NCI-H2029 treated with DMSO at 0.1 percent for 48 hours (cell line): ENCODE measurements at places on chromosomes 3 and 15.

DNA sequence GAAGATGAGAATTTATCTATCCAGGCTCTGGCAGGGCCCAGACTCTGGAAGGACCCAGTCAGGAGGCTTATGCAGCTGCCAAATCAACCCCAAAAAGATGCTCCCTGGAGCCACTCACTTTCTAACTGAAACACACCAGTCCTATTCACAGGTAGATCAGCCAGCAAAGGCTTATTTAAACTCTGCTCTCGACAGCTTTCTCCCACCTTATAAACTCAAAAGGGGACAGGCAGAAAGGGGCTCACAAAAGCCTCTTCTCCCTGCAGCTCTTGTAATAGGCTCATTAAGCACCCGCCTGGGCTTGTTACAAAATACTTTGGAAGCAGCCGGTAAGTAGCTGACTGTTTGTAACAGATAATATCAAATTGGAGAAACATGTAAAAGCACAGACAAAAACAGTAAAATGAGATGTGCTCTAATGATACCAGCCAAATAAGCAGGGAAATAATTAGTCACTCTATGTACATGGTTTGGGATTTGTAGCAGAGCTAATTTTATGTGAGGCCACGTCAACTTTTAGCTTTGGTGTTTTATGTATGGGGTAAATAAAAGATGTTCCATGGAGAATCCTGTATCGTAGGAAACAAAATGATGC lies 213.8 kb downstream of the NR2F2 start:
- no peak for DNase-seq

GRCh38 chr3:192409838-192410683 lies 317.3 kb downstream of the FGF12 start:
- no peak for DNase-seq

- no peak for DNase-seq
Observed at GRCh38 chr3:140854961-140855360, 86.7 kb upstream of the SLC25A36 start.

GRCh38 chr3:93981649-93982048 lies 1.7 kb downstream of the ARL13B start:
- DNase-seq = no peak

- DNase-seq = no peak
Observed at GRCh38 chr15:56492791-56493555, 28.0 kb upstream of the MNS1 start.

GRCh38 chr15:94206463-94207167 lies 24.7 kb upstream of the MCTP2 start:
- no peak for DNase-seq

DNA sequence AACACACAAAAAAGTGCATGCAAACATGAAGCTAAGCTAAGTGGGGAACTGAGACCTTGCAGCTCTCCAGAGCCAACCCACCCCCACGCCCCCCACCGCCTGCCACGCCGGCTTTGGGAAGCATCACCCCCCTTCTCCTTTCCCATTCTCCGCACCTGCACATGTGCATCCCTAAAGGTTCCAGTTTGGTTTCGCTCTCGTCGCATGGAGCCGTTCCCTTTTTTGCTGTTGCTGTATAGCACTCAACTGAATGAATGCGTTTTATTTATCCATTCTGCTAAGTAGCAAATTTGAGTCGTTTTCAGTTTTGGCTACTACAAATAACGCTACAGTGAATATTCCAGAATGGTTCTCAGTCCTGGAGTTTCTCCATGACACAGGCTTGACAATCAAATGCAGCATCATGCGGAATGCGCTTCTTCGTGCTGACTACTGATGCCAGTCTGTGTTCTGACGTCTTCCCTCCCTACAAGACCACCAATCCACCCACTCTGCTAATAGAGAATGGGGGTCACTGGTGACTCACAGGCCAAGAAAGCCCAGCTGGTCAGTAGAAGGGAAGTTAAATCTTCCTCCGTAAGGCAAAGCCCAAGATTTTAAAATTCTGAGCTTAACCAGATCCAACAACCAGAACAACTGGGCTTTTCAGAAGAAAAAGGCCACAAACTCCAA lies 115.3 kb downstream of the XXYLT1 start:
- DNase-seq = no peak

- no peak for DNase-seq
Observed at GRCh38 chr15:63258658-63259057, 18.7 kb upstream of the APH1B start.

DNA sequence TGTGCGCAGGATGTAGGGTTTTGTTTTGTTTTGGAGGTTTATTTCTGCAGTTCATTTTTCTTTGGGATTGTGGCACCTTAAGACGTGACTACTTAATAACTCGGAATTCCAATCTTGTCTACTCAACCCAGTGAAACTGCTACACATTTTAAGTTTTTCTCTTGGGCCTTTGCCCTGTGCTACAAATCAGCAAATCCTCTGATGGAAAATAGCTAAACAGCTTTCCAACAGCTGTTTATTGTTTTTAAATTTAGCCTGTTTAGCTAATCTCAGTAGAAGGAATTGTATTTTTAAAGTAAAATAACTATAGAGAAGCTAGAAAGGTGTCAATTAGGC lies 48.4 kb downstream of the OPA1 start:
- no peak for DNase-seq

DNA sequence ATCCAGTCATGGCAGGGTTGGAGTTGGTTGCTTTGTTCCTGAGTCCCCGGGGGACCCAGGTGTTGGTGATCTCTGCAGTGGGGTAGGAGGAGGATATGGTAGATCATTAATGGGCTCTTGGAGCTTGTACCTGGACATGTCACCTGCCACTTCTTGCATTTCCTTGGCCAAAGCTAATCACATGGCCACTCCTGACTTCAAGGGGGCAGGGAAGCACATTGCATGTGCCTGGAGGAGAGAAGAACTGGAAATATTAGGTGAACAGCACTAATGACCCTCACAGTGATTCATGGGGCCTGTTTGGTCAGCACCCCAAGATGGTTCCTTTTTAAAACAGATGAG lies 87.1 kb upstream of the MYZAP start:
- no peak for DNase-seq

DNA sequence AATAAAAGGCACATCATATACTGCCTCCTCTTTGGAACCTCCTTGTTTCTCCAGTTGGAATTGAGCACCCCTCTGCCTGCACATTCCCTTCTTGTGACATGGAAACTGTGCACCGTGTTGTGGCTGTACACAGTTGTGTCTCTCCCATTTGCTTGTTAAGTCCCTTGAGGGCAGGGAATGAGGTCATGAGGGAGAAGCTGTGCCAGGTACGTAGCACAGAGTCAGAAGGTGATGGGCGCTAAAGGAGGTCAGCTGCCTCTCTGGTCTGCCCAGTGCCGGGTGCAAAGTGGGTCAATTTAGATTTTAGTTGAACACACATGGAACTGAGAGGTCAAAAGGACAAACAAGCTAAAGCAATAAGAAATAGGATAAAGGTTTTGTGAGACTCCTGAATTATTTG lies 124.4 kb downstream of the FAM43A start:
- no peak for DNase-seq

GRCh38 chr3:105139881-105140560 lies 226.7 kb upstream of the ALCAM start:
- DNase-seq = no peak

- no peak for DNase-seq
Observed at GRCh38 chr3:144270100-144270499, 298.5 kb downstream of the DIPK2A start.

GRCh38 chr3:45560281-45560971 lies 34.1 kb upstream of the LIMD1 start:
- no peak for DNase-seq

DNA sequence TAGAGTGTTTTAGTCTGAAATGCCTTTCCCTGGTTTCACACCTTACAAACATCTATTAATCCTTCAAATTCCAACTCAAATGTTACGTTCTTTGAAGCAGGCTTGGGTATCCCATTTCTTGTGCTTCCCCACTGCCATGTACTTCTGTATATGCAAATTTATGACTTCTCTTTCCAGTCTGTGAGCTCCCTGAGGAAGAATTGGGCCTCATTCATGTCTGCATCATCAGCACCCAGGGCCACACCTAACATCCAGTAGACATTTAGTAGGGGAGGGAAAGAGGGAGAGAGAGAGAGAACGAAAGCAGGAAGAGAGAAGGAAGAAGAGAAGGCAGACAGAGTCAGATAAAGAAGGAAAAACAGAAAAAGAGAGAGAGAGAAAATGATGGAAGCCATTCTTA lies 53.3 kb upstream of the KY start:
- DNase-seq = no peak

DNA sequence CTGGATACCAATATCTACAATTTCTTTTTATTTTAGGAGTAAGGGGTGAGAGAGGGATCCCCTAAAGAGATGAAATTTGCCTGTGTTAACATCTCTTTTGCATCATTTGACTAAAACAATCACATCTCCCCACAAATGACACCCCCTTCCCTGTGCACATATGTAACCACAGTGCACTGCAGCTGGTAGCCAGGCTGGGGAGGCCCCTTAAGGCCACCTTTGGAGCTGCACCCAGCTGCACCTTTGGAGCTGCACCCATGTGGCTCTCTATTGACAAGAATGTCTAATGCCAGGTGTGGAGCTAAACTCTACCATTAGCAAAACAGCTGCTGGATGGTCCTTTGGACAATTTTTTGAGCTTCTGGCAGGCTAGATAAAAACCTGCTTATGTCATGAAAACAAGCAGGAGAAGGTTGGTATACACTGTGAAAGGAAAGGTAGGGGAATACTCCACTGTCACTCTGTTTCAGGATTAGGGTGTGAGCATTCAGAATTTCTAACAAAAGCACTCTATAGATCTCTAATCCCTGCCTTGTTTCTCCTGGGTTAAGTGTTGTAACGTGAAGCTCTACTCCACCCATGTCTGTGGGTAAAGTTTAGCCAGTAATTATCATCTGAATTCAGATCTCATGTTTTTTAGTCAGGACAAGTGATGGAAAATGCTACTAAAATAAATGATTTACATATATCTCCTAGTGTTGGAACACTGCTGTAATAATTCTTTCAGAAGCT lies 52.1 kb downstream of the TFG start:
- DNase-seq = no peak

GRCh38 chr3:23601091-23601822 lies 204.5 kb upstream of the UBE2E1 start:
- DNase-seq = no peak

- no peak for DNase-seq
Observed at GRCh38 chr3:14560110-14560509, 20.0 kb upstream of the GRIP2 start.

DNA sequence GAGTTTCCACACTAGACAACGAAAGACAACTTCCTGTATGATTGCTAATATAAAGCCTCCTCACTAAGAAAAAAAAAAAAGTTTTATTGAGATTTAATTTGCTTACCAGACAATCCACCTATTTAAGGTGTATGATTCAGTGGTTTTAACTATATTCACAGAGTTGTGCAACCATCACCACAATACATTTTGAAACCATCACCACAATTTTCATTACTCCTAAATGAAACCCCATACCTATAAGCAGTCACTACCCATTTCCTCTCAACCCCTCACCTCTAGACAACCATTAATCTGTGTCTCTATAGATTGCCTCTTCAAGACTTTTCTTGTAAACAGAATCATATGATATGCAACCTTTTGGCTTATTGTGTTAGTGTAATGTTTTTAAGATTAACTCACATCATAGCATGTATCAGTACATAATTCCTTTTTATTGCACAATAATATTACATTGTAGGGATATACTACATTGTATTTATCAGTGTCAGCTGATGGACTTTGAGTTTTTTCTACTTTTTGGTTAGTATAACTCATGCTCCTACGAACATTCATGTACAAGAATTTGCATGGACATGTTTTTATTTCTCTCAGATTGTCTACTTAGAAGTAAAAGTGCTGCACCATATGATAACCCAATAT lies 339.7 kb downstream of the NLGN1 start:
- no peak for DNase-seq

DNA sequence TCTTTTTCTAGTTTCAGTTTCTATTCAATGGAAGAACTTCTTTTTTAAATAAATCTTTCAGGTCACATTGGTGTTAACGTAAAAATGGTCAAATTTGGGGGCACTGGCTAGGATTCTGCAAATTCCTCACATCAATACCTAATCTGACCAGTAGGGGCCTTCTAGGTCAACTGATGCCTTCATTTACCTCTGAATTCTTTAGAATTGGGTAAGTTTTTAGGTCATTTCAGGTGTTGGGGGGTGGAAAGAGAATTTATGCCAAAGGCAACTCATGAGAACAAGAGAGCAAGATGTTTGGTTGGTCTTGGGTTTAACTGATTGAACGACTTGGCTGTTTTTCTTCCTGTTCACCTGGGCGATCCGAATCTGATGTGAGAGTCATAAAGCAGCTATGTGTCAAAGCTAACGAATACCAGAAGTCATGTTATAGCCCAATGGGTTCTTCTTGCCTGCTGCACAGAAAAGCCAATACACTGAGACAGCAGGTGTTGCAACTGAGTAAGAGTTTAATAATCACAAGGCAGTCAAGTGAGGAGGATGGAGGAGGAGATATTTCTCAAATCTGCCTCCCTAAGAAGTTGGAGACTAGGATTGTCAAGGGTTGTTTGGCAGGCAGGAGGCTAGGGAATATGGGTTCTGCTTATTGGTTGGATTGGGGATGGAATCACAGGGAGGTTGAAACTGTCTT lies 15.3 kb downstream of the LRRC49 start:
- no peak for DNase-seq

GRCh38 chr15:90201130-90201943 lies at the start of gene SEMA4B:
SEMA4B (plus strand) TSS chr15:90201330; CDS start chr15:90201579, 249 bp downstream.
- DNase-seq = no peak

- no peak for DNase-seq
Observed at GRCh38 chr3:53844262-53845102, 1.7 kb downstream of the CHDH start.

- no peak for DNase-seq
Observed at GRCh38 chr3:86257955-86258641, 732.9 kb downstream of the VGLL3 start.

DNA sequence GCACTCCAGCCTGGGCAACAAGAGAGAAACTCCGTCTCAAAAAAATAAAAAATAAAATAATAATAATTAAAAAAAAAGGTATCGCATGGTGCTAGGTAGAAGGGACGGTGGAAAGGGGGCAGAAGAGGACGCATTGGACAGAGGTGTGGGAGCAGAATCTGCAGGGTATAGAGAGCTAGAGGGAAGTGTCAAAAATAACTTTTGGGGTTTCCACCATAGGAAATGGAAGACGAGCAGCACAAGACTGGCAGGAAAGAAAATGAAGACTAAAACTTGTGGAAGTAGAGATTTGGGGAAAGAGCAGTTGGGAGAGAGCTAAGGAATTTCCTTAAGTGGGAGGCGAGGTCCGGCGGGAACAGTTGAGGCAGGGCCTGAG lies 585 bp upstream of the MKRN2 start:
- DNase-seq = no peak

GRCh38 chr15:51917493-51917892 lies 54.1 kb downstream of the LEO1 start:
- DNase-seq = no peak

DNA sequence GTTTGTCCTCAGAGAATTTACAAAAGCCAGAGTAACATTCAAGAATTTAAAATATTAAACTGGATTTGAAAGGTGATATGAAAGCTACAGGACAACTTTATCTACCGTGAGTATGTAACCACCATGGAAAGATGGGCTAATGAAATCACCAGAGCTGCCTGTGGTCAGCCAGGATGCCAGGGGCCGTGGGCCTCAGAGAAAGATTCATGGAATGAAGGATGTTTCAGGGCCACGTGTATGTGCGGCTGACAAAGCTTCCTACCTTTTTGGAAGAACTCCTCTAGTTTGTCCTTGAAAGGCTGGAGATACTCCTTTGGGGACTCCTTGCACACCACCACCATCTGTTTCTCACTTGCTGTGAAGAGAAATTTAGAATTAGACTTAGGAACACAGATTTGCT lies 138.9 kb downstream of the GREM1 start:
- DNase-seq = no peak

- DNase-seq = no peak
Observed at GRCh38 chr3:81581966-81582599, 179.4 kb downstream of the GBE1 start.

GRCh38 chr15:74429781-74430400 lies 3.9 kb downstream of the SEMA7A start:
- no peak for DNase-seq
